ENCODE measurements at places on chromosomes 4 and X.

DNA sequence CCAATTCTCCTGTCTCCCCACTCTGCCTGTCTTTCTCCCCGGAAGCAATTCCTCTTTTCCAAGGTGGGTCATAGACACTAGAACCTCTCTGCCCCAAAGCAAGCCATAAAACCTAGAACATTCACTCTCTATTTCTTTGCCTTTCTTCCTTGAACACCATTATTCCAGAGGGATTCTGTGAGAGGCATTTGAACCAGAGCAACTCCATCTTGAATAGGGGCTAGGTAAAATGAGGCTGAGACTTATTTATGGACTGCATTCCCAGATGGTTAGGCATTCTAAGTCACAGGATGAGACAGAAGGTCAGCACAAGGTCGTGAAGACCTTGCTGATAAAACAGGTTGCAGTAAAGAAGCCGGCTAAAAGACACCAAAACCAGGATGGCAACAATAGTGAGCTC is 13.7 kb upstream of the GPAT3 start:
- DNase-seq, result no peak

DNA sequence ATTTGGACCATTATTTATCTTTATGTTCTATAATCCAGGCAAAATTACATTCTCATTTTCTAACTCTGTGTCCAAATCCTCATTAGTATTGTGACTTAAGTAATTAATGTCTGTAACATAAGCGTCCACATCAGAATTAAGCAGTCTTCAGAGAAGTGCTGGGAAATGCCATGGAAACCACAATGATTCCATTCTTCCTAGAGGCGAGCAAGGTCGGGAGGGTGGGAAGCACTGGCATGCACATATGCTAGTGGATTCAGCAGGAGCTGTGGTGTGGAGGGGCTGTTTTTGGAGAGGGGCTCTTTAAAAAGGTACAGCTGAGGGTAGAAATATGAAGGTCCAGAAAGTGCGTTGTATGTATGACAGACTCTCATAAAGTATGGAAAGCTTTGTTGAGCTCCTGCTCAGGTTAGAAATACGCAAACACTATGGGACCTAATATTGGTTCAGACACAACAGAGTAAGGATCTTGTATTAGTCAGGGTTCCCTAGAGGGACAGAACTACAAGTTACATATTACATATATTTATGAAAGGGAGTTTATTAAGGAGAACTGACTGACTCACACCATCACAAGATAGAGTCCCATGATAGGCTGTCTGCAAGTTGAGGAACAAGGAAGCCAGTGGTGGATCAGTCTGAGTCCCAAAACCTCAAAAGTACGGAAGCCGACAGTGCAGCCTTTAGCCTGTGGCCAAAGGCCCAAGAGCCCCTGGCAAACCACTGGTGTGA is 61.5 kb downstream of the GLRA2 start:
- no peak for DNase-seq

DNA sequence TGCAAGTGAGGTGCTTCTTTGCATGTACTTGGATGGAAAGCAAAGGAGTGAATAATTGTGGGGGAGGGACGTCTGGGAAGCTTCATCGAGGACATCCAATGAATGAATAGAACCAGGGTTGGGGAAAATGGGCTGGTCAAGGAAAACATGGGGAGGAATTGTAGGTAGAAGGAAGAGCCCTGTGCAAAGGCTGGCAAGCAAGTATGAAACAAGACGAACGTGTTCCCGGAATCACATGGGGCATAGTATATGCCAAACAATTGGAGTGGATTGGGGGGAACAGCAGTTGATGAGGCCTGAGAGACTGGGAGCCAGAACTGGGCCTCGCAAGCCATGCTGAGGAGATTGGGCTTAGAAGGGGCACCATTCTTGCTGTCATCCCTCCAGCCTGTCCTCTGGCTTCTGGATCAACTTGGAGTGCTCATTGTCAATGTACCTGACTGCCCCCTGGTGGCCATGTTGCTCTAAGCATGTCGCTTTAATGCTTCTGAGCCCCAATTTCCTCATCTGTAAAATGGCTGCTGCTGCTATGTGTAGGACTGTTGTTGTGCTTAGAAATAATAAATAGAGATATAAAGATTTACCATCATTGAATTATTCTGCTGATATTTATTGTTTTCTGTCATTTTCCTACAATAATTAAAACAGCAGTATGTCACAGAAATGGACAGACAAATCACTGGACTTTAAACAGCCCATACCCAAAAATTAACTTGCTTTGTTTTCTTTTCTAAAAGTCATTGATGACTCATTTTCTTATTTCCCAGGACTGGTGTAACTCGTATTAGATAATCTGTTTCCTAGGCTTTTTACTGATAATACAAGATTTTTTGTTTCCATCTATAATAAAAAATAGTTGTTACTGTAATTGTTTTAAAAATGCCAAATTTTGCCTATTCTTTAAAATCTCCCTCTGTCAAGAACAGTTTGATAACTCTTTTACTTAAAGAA is 66.4 kb downstream of the JADE3 start:
- DNase-seq, result peak; percentile 38

- DNase-seq, result no peak
Measured at GRCh38 chr4:107774681-107775080, 50.1 kb upstream of the SGMS2 start.

DNA sequence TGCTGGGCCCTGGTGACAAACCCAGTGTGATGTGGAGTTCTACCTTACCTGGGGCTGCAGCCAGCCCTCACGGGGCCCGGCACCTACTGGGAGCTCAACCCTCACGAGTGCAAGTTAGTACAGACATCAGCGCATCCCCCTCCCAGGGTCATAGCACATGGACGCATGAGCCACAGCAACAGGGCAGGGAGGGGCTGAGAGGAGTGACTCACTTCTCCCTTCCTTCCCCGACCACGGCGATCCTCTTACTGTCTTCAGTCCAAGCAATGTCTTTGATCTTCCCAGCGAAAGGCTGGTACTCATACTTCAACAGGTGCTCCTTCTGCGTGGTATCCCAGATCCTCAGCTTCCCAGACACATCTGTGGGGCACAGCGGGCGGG is 17.8 kb downstream of the WDR1 start:
- no peak for DNase-seq

DNA sequence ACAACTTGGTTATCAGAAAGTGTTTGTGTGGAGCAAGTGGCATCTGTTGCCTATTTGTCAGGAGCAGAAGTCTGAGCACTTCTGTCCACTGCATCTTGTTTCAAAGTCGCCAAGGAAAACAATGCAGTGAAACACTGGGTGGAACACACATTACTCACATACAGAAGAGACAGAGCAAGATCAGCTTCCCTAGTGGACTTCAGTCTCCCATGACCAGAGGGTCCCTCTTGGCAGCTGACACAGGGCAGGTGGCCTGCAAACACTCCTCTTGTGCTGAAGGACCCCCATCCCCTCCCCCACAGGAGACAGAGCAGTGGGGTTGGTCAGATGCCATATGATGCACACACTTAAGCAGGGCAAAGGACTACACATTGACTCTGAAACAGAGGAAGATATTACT is 3.6 kb upstream of the BBS12 start:
- DNase-seq, result no peak

All from NCI-H1105 treated with DMSO at 0.1 percent for 48 hours (cell line).